Nephron progenitor cell (in vitro differentiated cells): ENCODE measurements at places on chromosomes 7 and 10.
A peak's percentile ranks its signal among the peaks of the same experiment; 100 is the strongest.

DNA sequence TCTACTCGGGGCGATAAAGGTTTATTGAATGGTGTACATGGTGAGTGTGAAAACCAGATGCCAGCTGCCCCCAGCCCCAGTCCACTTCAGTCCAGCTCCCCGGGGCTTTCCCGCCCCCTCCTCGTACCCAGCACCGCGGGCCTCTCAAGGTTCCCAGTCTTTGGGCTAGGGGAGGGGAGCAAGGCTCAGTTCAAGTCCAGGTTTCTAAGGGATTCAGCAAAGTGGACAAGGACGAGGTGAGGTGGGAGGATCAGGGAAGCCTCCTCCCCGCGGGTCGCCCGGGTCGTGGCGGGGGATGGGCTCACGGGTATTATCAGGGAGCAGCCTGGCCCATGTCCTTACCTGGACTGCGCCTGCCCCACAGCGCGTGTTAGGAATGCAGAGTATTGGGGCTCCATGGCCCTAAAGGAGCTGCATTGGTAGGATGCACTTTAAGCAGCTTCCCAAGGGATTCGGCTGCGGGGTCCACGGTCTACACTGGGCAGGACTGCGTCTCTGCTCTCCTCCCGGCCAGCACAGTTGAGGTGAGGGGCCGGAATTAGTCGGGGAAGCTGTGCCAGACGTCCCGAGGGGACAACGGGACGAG lies 541 bp upstream of the PFKFB3 start:
- peak; percentile 29 for DNase-seq

DNA sequence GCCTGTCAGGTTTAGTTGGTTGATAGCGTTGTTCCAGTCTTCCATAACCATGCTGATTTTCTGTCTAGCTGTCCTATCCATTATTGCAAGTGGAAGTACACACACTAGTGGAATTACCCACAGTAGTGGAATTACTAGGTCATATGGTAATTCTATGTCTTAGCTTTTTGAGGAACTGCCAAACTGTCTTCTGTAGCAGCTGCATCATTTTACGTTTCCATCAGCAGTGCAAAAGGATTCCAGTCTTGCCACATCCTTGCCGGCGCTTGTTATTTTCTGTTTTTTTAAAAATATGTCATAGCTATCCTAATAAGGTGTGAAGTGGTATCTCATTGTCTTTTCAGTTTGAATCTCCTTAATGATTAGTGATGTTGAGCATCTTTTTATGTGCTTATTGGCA lies 17.2 kb upstream of the RHBDD2 start:
- no peak for DNase-seq

DNA sequence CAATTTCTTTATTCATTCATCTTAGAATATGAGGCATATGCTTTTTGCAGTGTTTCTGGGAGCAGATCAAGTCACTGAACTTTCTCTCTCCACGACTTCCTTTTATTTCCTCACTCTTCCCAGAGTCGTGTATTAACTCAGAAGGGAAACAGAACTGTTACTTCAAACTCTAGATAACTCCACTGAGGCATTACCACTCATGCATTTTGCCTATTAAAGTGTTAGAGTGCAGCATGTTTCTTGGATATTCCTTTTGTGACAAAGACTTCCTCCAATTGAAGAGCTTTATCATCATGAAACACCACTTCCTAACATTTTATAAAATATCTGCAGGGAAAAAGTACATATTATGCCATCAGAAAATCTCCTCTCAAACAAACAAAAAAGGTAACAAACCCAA lies 797.4 kb upstream of the COBL start:
- DNase-seq: no peak

- DNase-seq: no peak
Measured at GRCh38 chr7:30925117-30925516, 13.5 kb downstream of the AQP1 start.

DNA sequence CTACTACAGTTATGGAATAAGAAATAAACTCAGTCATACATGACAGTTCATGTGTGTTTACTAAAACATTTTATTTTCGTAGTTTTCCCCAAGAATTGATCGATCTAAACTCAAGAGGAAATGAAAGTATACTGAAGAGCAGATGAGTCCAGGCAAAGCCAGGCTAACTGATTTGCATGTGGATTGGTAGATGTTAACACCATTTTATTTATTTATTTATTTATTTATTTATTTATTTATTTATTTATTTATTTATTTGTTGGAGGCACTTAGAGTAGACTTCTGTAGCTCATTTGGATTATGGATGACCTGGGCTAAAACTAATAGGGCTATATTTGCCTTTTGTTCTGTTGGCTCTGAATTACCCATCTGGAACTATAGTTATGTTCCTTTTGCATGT lies 68.5 kb upstream of the DKK1 start:
- no peak for DNase-seq

DNA sequence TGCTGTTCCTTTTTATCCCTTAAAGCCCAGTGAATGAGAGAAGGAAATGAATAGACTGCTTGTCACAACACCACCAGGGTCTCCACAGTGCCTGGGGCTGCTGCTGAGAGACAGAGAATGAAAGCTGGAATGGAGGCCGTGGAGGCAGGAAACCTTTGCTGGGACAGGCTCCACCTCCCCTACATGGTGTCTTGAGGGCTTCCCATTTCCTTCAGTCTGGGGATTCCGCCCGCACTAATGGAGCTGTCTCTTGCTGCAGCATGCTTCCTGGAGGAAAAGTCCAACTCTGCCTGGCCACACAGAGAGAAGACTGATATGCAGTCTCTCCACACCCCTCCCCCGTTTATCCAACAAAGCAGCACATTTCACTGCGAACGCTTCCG lies 54.5 kb downstream of the LRRC4 start:
- no peak for DNase-seq

DNA sequence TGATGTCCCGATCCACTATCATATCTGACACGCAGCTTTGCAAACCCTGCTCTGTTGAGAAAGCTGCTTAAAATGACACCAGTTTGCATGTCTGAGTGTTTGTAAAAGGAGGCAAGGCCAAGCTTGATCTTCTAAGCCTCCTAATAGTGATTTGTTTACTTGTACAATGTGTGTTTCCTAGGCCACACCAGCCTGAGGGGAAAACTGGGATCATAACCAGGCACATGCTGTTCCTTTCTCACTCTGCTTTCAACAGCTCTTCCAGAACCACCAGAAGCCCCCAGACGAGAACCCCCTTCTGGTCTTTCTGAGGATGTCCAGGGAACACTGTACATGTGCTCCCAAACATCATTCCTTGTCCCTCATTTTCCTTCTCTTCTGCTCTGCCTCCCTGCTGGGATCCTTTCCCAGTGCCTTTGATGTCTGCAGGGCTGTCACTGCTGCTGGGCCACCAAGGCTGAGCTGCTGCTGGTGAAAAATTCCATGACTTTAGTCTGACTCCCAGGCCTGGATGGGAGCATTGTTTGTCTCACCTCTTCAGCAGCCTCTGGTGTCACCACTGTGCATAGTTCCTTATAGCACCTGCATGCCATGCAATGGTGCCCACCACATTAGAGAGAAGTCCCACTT lies 4.0 kb upstream of the LGI1 start:
- DNase-seq: no peak

DNA sequence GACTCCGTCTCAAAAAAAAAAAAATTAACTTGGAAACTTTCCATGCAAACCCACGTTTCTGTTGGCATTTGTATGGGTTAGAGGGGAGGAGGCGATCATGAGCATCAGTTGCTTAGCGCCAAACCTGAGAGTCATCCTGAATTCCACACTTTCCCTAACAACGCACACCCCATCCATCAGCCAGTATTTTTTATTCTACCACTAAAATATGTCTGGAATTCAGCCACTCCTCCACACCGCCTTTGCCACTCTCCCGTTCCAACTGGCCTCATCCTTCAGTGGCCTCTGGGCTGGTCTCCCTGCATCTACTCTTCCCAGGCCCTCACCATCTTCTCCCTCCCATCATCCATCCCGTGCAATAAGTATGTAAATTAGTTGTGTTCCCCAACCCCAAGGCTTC lies 4.7 kb upstream of the LMBR1 start:
- DNase-seq: no peak
